ENCODE measurements at places on chromosomes 2 and 18. TPM values are rescaled to one million over a fixed set of nuclear protein-coding genes. Genes with fewer than 3 reads are reported as not detected.

The NT5C1B gene
- total RNA-seq: not detected

The CETN1 gene
- total RNA-seq: not detected

The ATF2 gene
- total RNA-seq: 16.8 TPM

The NOL4 gene
- total RNA-seq: not detected

The CAVIN2 gene
- 52.2 TPM for total RNA-seq

The SOWAHC gene
- total RNA-seq: 9.2 TPM

The TRPM8 gene
- 0.34 TPM for total RNA-seq

The MYO3B gene
- not detected for total RNA-seq

The CELF4 gene
- not detected for total RNA-seq

The BCL2L11 gene
- 6.8 TPM for total RNA-seq

The MARCO gene
- total RNA-seq: not detected
